ENCODE measurements at places on chromosomes 16 and 17.

- DNase-seq, result no peak
These were observed 498 bp downstream of the PKMYT1 start for GRCh38 chr16:2979669-2980226.

DNA sequence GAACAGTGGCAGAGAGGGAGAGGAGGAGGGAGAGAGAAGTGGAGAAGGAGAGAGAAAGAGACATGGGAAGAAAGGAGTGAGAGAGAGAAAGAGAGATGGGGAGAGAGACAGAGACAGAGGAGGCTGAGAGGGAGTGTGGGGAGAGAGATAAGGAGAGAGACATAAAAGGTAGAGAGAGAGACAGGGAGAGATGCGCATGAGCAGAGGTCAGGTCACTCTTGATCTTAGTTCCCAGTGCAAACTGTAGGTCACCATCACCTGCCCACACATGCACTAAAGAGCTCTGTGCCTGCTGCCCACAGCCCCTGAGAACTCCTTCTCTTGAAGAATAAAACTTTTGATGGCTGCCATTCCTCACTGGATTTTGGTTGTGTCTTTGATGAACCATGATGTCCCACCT lies 14.9 kb downstream of the KRT33A start:
- no peak for DNase-seq

DNA sequence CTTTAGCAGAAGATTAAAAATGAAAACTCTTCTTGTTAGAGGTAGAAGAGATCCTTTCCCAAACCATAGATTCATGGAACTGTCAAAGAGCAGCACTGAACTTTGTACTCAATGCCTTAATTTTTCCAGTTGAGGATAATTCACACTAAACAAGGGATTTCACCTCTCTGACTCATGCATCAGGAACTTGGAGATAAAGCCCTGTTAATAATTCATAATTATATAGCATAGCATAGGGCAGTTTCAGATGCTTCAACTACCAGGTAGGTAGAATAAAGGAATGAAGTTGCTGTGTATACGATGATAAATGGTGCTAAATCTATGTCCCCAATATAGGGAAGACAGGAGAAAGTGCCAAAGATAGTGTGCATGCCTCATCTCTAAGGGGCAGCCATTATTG lies 450.4 kb downstream of the MAF start:
- DNase-seq, result no peak

GRCh38 chr16:4637501-4638166 lies 13.0 kb downstream of the MGRN1 start:
- DNase-seq, result no peak

DNA sequence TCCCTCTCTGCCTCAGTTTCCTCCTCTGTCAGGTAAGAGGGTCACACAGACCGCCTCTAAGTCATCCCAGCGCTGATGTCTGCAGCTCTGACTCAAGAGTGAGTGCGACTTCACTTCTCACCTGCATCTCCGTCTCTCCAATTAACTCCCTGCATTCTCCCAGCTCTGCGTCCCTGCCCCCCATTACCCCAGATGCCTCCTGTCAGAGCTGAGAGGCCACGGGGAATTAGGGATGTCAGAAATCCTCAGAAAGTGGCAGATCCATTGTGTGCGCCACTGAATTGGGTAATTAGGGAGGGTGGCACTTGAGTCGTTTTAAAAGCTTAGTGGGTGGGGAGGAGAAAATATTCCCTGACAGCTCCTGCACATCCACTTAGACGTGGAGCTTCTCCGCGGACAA lies 885.4 kb upstream of the EEF2KMT start:
- no peak for DNase-seq

- DNase-seq, result peak; percentile 32
These were observed 276.4 kb downstream of the FOXL1 start for GRCh38 chr16:86854626-86855294.

DNA sequence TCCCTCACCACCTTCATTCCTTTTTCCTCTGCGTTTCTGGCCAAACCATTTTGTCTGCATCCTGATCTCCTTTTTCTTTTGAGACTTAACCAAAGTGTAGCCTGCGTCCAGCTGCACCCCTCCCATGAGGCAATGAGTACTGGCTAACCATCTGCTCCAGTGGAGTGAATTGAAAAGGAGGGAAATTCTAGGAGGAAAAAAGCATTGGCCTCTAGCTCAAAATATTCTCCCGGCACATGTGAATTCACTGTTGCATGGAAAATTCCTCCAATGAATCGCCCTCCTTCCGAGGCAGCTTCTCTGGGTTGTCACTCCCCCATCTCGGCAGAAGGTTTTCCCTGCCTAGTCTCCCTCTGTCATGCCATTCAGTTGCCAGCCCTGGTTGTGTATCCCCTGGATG lies 5.6 kb downstream of the RAP1GAP2 start:
- no peak for DNase-seq

GRCh38 chr16:26454102-26454501 lies 612.6 kb upstream of the C16orf82 start:
- DNase-seq, result no peak

- DNase-seq, result no peak
These were observed 257.8 kb downstream of the CPPED1 start for GRCh38 chr16:12545792-12546342.

GRCh38 chr16:70494777-70495176 lies 28.6 kb downstream of the COG4 start:
- no peak for DNase-seq

GRCh38 chr17:34301986-34302385 lies 16.4 kb downstream of the CCL11 start:
- no peak for DNase-seq

- DNase-seq, result no peak
These were observed 32.4 kb upstream of the TENT4B start for GRCh38 chr16:50120711-50121110.

GRCh38 chr17:57412520-57413096 lies 156.3 kb downstream of the MSI2 start:
- no peak for DNase-seq

- no peak for DNase-seq
These were observed 1.5 kb downstream of the PITPNM3 start for GRCh38 chr17:6554871-6555330.

DNA sequence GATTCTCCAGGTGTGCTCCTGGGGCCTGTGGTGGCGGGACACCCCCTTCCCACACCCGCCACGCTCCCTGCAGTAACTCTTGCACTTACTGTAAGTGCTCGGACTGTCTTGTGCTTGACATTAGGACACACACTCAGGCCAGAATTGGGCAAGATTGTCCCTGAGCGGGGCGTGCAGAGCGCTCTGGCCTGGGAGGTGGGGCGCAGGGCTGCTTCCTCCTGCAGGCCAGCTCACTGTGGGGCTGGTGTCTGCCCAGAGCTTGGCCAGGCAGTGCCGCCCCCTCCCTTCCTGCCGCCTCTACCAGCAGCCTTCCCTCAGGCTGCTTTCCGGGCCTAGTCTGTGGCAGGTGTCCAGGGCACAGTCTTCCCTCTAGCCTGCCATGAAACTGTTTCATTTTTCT lies 6.1 kb upstream of the ATP6V0C start:
- DNase-seq, result no peak

- DNase-seq, result peak; percentile 70
These were observed 9.7 kb downstream of the ETV4 start for GRCh38 chr17:43536236-43536992.

- no peak for DNase-seq
These were observed 13.1 kb upstream of the SEZ6 start for GRCh38 chr17:29018788-29019474.

DNA sequence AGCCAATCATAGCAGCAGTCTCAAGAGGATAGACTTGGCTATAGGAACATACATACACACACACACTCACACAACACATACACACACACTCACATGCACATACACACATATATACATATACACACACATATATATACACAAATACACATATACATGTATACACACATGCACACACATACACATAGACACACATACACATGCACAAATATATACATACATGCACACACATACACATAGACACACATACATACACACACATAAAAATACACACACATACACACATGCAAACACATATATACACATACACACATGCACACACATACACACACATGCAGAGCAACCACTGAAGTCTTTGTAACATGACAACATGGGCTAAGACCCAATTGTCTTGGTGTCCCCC lies 19.7 kb downstream of the CBLN1 start:
- DNase-seq, result no peak

DNA sequence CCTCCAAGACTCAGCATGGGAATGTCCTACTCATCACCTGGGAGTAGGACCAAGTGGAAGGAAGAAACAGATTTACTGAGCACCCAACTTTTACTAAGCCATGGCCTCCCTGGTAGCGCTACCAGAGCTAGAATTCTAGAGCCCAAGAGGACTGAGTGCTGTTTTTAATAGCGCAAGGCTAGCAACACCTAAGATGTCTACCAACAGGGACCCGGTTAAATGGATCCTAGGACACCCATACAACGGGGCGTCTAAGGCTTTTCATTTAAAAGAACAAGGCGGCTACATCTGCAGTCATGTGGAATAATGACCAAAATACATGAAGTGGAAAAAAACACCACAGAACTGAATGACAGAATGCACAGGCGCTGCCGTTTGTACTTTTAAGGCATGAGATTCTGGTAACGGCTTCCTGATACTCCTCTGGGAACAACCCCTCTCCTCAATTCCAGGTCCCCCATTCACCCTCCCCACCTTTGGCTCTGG lies 5.1 kb downstream of the GGA2 start:
- no peak for DNase-seq

DNA sequence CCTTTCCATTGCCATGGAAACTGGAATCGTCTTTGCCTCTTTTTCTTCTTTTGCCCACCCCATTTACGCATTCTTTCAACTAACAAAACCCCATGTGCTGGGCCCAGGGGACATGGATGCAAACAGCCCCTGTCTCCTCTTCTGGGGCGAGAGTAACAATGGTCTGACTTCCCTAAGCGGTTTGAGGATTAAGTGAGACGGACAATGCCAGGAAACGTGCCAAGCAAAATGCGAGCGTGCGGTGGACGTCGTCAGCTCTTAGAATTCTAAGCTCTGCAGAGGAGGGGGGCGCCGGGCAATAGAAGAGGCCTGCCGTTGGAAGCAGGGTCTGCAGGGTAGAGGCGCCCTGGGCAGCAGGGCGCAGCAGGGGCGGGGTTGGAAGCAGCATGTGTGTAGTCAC lies 42.4 kb upstream of the JPH3 start:
- peak; percentile 18 for DNase-seq

DNA sequence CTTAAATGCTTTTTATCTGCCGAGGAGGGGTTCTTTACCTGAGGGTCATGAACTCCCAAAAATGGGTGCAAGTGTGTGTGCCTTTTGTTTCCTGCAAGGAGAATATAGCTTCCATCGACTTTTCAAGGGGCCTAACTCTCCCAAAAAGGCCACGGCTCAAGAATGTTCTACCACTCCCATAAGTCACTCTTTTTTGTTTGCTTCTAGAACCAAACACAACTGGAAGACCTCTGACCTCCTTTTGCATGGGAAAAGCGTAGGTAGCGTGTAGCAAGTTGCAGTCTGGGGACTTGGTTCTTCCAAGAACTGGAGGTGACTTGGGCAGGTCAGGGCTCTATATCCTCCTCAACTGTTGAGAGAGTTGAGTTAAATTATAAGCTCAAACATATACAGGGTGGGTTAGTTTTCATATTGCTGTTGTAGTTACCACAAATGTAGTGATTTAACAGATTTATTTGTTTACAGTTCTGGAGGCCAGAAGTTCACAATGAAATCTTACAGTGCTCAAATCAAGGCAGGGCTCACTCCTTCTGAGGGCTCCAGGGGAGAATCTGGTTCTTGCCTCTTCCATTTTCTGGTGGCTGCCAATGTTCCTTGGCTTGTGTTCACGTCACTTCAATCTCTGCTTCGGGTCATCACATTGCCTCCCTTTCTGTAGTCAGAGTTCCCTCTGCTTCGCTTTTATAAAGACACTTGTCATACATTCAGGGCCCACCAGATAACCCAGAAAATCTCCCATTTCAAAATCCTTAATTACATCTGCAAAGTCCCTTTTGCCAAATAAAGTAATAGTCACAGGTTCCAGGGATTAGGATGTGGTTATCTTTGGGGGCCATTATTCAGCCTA lies 1.4 kb downstream of the TMEM97 start:
- DNase-seq, result no peak

DNA sequence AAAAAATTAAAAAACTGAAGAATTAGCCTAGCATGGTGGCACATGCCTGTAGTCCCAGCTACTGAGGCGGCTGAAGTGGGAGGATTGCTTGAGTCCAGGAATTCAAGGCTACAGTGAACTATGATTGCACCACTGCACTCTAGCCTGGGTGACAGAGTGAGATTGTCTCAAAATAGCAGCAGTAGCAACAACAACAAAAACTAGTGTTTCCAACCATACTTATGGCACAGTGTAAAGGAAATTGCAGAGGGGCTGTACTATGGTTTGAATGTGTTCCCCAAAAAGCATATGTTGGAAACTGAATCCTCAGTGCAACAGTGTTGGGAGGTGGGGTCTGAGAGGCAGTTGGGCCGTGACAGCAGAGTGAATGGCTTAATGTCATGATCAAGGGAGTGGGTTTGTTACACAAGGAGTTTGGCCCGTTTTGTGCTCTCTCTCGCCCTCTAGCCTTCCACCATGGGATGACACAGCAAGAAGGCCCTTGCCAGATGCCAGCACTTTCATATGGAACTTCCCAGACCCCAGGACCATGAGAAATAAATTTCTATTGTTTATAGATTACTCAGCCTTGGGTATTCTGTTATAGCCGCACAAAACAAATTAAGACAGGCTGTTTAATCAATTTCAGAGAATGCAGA lies 70.0 kb downstream of the PGS1 start:
- DNase-seq, result no peak

GRCh38 chr16:77551357-77551756 lies 116.5 kb upstream of the ADAMTS18 start:
- DNase-seq, result no peak

- peak; percentile 18 for DNase-seq
These were observed 534 bp downstream of the ARL2BP start for GRCh38 chr16:57245472-57246113.

DNA sequence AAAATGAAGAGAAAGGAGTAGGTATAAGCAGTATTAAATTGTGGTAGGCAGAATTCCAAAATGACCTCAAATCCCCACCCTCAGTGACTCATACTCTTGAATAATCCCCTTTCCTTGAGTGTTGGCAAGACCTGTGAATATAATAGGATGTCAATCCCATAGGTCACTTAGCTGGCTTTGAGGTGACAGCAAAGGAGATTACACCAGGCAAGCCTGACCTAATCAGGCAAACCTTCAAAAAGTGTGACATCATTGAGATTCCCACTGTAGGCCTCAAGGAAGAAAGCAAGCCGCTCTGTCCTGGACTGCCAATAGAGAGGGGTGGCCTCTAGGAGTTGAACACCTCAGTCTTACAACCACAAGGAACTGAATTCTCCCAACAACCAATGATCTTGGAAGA lies 535.2 kb downstream of the RBFOX1 start:
- DNase-seq, result no peak

- DNase-seq, result no peak
These were observed 40.1 kb upstream of the RHOT1 start for GRCh38 chr17:32102172-32102571.

DNA sequence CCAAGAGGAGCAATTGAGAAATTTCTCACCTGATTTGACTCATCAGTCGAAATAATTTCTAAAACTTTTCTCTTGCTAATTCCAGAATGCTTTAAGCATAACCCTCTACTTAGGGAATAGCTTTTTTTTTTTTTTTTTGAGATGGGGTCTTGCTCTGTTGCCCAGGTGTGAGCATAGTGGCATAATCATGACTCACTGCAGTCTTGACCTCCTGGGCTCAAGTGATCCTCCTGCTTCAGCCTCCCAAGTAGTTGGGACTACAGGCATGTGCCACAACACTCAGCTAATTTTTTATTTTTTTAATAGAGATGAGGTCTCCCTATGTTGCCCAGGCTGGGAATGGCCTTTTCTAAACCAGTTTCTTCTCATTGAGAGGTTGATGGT lies 13.7 kb upstream of the NFATC3 start:
- no peak for DNase-seq
